ENCODE measurements at places on chromosomes 16 and 17.

GRCh38 chr16:88014252-88014781 is 63.1 kb downstream of the BANP start:
- DNase-seq, result no peak

DNA sequence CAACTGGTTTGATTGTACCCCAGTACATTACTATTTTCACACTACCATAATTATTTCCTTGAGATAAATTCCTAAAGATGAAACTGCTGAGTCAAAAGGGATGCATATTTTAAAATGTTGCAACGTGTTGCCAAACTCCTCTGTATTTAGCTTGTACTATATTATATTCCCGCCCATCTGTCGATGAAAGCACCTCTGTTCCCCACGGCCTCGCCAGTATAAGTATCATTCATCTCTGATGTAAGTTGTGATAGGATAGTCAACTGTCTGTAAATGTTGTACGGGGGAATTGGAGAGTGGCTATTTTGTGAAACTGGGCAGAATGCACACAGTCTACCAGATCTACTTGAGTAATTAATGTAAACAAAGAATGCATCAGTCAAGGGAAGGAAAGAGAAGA is 47.7 kb upstream of the TNRC6A start:
- no peak for DNase-seq

GRCh38 chr16:88194397-88195268 is 188.1 kb upstream of the ZNF469 start:
- DNase-seq, result no peak

GRCh38 chr17:57889892-57890856 is 40.3 kb upstream of the MRPS23 start:
- DNase-seq, result no peak

DNA sequence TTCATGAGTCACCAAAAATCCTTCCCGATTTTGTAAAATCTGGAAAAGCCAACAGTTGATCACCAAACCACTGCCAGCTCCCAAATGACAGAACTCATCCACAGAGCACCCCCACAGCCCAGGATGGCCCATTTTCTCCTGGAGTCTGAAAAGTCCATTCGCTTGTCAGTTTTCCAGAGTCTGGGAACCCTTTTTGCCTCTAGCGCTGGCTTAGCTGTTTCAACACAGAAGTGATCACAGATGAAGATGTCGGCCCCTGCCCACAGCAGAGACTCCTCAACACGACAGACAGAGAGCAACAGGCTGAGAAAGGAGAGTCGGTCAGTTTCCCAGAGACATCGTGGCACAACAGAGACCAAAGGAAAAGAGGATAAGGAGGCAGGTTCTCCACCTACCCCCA is 66.4 kb downstream of the NXN start:
- no peak for DNase-seq

DNA sequence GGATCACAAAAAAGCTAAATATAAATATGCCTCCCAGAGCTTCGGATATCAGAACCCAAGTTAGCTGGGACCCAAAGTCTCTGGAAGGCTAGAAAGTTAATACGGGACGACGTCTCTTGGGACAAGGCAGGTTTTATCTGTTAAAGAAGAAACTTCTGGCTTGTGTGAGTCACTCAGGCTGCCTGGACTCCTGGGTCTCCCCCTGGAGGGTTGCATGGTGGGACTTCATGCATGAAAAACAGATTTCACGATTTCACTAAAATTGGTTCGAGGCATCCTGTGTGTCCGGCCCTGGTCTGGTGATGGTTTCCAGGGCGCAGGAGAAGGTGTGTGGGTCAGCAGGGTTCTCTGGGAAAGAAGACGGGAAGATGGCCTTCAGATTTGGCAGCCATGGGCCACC is 47.0 kb downstream of the COX4I1 start:
- DNase-seq, result no peak

DNA sequence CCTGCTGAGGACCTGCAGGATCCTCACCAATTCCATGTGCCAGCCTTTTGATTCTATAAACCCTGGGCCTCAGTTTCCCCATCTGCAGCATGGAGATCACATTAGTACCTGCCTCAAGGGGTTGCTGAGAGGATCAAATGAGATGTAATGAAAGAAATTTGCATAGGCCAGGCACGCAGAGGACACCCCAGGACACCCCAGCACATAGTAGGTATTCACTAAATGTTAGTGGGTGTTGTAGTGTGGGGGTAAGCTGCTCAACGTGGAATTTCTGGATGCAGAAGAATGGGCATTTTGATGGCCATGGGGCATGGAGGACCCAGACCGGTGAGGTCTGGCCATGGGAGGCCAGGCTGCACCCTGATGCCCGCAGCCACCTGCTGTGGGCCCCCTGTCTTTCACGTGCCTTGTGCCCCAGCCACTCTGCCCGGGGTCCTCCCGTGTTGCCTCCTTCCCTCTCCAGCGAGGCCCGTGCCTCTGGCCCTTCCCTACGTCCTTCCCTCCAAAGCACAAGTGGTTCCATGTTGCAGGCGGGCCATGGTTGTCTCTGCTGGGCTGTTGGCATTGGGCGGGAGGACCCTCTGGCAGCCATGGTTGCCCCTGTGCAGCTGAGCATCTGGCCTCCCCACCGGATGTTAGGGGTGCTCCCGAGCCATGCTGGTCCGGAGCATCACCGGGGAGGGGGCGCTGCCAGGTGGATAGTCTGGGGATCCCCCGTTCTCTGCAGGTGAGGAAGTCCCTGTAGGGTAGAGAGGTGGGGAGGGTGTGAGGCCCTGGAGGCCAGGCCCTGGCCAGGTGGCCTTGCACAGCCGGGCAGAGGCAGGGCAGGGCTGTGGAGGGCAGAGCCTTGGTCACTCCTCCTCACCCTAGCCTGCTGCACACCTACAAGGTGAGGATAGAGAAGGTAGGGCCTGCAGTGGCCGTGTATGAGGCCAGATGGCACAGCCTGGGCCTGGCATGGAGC is 8.6 kb downstream of the MAP2K3 start:
- DNase-seq, result no peak

DNA sequence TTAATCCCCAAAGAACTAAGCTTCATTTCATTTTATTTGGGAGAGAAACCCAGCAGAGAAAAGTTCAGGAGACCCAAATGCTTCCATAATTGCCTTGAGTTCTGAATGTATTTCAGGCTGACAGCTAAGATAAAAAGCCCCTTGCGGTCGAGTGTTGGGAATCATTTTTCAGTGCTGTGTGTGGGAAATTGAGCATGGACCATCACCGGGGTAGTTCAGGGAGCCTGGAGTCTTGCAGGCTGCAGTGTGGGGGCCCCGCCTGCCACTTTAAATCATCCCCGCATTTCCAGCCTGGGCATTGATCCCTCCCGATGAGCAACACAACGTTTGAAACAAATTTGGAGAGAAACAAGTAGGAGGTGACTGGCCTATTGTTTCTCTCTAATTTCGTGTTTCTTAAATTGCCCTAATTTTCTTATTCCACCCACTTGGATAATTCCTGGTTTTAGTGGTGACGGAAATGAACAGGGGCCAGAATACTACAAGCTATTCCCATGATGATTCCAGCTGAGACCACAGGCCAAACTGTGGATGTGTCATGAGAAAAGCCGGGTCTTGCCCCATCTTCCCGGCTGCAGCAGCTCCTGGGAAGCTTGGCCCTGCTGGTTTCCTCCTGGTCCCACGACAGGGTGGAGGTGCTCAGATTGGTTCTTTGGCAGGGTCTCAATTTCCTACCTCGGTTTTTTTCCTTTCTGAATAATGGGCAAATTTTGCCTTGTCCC is 75.1 kb downstream of the FOXL1 start:
- no peak for DNase-seq

- no peak for DNase-seq
Measured at GRCh38 chr16:27818246-27818645, 245.3 kb downstream of the GSG1L start.

- DNase-seq, result no peak
Measured at GRCh38 chr16:57699481-57699880, 4.9 kb downstream of the DRC7 start.

DNA sequence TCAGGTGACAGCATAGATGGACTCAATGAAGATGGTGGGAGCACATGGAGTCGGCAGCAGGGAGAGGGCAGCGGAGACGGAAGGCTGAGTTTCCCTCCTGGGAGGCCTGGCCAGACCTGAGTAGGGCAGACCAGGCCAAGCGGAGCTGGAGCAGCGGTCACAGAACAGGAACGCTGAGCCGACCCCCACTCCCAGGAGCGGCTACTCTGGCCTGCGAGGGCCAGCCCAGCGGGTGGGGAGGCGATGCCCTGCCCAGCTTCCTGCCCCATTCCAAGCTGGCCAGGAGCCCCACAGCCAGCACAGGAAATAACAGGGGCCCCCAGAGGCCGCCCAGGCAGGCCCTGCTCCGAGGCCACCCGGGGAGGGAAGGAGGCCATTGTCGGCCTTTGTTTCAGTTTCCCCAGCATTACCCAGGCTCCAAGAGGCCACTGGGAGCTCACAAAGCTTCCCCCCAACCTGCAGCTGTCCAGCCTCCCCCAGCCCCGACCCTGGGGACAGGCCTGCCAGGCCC is 79.8 kb downstream of the ZNF423 start:
- no peak for DNase-seq

DNA sequence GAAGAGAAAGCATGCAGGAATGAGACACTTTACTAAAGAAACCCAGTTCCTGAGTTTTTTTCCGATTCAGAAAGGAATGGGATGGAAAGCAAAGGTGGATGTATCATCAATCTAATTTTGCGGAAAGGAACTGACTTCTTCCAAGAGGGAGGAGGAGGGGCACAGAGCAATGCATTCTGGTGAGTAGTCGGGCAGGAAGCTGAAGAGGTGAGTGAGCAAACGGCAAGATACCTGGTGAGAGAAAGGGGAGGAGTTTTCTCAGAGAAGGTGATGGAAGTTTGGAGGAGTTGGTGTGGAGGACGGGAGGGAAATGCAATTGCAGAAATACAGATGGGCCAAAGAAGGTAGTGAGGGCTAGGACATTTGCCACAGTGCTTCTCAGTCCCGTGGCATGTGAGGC is 713.2 kb downstream of the KCNJ2 start:
- DNase-seq, result no peak

GRCh38 chr16:11180489-11180888 is 75.5 kb downstream of the SOCS1 start:
- DNase-seq, result no peak

DNA sequence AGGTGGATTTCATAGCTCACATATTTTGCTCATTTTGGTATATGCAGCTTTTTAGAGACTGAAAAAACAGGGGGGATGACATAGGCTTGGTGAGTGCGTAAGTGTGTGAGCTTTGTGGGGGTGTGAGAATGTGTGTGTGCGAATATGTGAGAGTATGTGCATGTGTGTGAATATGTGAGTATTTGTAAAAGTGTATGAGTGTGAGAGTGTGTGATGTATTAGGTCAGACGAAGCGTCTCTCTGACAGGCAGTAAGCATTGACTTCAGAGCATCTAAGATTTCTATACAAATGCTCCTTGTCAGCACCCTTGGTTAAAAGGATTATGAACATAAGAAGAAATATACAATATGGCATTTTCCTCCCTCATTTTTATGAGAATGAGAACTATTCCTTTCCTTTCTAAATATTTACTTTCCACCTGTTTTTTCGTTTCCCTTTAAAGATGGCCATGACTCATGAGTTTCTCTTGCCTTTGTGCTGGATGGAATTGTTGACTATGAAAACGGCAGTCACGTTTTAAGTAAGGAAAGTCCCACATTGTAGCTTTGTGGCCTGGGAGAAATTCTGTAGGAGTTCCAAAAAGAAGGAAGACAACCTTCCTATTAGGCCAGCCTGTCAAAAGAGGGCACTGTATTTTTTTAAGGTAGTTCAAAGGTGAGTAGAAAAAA is 276.4 kb downstream of the FOXL1 start:
- no peak for DNase-seq

- no peak for DNase-seq
Measured at GRCh38 chr17:38540514-38541045, 65.2 kb downstream of the SRCIN1 start.

- peak; percentile 63 for DNase-seq
Measured at GRCh38 chr16:67278773-67279295, 498 bp upstream of the PLEKHG4 start.

DNA sequence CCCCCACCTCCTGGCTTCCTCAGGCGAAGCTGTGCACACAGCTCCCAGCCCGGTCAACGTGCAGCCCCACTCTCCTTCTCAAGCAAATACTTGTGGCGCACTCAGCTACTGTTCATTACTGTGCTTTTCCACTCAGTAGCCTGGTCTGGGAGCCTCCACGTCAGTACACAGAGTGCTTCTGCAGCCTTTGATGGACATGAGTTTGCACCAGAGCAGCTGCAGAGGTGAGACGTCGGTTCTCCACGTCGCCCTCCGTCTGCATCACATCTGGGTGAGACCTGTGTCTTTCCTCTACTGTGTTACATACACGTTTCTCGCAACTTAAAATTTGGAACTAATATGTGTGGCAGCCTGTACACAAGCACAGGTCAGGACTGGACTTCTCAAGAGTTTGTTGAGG is 334.3 kb downstream of the C16orf95 start:
- no peak for DNase-seq

- DNase-seq, result peak; percentile 73
Measured at GRCh38 chr17:30805944-30806456, 18.5 kb downstream of the CRLF3 start.

- DNase-seq, result peak; percentile 84
Measured at GRCh38 chr17:8994319-8994718, 27.0 kb upstream of the NTN1 start.

- DNase-seq, result no peak
Measured at GRCh38 chr17:79849953-79850352, 10.7 kb upstream of the CBX4 start.

DNA sequence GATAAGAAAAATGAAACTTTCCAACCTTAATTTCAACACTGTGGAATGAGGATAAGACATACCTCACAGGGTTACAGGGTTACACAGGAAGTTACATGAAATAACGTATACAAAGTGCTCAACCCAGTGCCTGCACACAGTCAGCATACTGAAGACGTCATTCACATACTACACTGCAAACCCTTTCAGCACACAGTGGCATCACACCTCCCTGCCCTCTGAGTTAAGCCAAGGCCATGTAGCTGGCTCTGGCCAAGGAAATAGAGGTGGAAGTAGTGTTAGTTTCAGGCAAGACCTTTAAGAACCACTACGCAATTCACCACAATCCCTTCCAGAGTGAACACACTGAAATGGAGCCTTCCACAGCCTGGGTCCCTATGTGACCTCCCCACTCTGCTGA is 46.6 kb upstream of the GSG1L start:
- no peak for DNase-seq

GRCh38 chr16:78213751-78214150 is 114.3 kb downstream of the WWOX start:
- DNase-seq, result no peak

DNA sequence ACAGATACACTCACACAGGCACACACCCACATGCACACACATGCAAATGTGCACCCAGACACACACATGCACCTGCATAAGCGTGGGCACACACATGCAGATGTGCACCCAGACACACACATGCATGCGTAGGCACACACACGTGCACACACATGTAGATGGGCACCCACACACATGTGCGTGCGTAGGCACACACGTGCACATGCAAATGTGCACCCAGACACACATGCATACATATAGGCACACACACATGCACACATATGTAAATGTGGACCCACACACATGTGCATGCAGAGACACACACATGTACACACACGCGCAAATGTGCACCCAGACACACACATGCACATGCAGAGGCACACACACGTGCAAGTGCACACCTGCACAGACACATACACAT is 60.3 kb downstream of the MRM1 start:
- no peak for DNase-seq

Measured in HAP-1 (cell line).